ENCODE measurements at places on chromosomes 11 and 22.

- DNase-seq, result no peak
Observed at GRCh38 chr11:114148013-114148382, 88.5 kb downstream of the ZBTB16 start.

DNA sequence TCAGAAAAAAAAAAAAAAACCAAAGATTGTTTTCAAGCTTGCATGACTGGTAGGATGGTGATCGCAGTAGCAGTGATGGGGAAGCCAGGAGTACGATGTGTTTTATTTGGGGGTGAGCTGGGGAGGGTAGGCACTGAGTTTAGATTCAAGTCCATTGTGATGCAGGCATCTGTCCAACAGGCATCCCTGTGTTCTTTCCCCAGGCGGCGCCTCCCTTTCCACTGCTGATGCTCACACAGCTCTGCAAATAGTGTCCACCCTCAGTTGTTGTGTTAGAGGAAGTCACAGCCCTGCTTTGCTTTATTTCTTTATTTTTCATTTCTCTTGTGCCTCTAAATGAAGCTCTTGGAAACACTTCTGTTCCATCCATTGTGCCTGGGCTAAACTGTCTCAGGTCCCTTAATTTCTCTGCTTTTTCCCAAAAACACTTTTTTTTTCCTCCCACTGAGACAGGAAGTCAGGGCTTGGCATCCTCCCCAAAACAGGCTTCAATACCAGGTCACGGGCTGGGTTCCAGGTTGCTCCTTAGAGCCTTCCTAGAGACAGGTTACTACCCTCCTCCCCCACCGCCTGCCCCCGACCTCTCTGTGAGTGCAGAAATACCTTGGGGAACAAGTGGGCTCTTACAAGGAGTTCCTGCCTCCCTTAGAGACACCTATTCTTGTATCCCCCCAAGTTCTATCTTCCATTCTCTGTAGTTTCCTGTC, 38.6 kb upstream of the HSPA8 start:
- no peak for DNase-seq

- DNase-seq, result no peak
Observed at GRCh38 chr11:32172041-32172847, 81.4 kb downstream of the RCN1 start.

- no peak for DNase-seq
Observed at GRCh38 chr11:15379483-15379882, 264.8 kb downstream of the INSC start.

DNA sequence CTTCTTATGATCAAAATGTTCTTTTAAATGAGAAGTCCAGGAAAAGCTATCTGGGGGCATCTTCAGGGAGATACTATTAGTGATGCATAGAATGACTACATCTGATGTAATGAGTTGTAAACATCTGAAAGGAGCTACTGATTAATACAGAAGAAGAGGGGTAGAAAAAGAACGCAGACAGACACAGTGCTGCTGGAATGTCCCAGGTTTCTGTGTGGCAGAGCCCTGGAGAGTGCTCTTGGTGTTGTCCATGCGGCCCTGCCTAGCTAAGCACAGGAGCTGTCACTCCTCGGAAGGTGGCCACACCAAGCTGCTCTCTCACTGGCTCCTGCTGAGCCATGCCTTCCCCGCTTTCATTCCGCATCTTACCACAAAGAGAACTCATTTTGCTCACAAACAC, 768.8 kb downstream of the OPCML start:
- DNase-seq, result no peak

DNA sequence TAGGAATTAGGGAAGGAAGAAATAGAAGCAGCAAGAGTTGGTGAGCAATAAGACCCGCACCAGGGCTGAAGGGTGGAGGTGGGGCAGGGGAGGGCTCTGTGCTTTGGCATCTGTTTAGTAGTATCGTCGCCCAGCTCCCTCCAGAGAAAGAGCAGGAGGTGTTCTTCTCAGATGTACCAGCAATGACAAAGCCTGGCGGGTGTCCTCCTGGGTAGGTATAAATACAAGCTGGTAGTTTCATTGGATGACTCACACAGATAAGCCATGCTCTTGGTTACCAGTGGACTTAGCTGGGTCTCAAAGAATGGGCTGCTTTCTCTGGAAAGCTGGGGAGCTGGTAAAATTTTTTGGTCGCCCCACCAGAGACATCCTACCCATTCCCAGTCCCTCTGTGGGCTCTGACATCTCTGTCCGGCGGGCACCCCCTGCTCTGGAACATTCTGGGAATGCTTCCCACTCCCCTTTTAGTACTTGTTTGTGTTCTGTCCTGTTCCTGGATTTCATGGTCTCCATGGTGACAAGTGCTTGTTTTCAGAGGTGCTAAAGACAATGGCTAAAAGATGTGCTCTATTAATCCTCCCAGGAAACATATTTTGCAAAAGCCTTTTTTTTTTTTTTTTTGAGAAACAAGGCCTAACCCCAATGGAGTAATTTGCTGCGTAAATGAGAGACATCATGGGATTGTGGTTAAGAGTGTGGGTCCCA, 15.4 kb upstream of the TUBA8 start:
- DNase-seq, result no peak

DNA sequence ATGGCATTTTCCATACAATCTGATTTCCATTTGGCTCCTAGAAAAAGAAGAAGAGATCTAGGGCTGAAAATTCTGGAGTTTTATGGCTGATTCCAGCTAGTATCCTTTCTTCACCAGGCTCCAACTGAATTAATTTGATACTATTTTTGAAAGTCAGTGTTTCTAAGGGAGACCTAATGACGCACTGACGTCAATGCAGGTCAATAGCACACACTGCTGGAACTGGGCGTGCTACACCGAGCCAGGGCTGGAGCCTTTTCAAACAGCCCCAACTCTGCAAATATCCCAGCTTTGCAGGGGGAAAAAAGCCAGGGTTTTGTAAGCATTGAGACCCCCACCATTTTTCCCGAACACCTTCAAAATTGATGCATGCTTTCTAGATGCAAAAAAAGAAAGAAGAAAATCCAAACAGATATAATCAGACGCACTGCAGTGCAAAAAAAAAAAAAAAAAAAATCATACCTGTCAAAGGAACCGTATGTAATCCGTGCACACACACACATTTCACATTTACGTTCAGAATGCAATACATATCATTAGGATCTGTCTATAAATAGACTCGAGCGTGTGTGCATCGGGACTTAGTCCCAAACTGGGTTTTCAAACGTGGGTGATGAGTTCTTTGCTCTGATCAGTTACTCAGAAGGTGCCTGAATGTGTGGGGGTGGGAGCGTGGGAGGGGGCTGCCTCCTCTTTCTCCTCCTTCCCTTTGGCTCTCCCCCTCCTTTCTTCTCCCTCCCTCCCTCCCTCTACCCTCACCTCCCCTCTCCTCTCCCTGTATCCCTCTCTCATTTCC, 124.5 kb upstream of the HSD17B12 start:
- DNase-seq, result no peak

- no peak for DNase-seq
Observed at GRCh38 chr11:93747122-93747521, 5.7 kb downstream of the C11orf54 start.
